ENCODE measurements at places on chromosomes 3 and 15.

DNA sequence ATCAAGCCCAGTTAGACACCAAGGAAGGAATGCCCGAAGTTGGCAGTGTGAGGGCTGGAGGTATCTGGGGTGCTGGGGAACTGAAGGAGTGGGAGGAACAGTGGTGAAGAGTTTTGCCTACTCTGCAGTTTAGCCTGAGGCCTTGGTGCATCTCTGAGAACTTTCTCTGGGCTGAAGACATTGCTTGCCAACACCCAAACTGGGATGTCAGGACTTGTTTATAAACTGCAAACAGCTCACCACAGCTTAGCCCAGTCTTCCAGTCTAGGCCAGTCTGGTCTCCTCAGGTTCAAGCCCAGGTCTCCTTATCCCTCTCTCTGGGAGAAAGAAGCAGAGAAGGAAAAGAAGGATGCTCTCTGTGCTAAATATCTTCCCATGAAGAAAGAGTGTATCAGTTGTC, 68.0 kb upstream of the BOC start:
- DNase-seq = no peak

GRCh38 chr15:41558400-41559238, at the start of gene TYRO3:
TSS of gene TYRO3 (plus strand) at chr15:41559212. CDS start at chr15:41559258, 46 bp downstream.
- peak; percentile 63 for DNase-seq

GRCh38 chr3:40655551-40655950, 130.8 kb downstream of the ZNF621 start:
- no peak for DNase-seq

DNA sequence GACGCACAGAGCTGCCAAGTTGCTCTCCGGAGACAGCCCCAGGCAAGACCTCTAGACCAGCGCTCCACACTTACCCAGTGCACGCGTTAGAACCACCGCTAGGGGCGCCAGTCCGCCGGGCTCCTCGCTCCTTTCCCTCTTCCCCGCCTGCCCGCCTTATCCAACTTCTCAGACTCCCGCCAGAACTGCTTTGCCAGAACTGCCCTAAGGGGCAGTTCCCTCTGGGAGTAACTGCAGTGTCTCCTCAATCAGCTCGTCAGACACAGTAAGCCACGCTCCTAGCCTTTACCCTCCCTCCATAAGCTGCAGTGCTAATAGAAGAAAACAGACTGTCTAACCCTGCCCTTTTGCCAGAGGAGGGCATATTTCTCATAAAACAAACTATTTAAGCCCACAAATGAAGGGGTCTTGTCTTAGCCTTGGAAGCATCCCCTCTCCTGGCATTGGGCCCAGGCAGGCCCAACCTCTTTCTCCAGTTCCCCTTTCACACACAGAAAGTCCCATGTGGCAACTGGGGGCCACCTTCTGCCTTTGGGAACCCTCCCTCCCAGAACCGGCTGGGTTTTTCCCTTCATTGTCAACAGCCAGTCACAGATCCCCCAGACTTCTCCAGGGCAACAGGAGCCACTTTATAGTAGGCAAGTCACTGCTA, 3.7 kb downstream of the BMF start:
- DNase-seq = peak; percentile 65

- DNase-seq = no peak
Observed at GRCh38 chr15:88028024-88028423, 228.5 kb downstream of the NTRK3 start.

DNA sequence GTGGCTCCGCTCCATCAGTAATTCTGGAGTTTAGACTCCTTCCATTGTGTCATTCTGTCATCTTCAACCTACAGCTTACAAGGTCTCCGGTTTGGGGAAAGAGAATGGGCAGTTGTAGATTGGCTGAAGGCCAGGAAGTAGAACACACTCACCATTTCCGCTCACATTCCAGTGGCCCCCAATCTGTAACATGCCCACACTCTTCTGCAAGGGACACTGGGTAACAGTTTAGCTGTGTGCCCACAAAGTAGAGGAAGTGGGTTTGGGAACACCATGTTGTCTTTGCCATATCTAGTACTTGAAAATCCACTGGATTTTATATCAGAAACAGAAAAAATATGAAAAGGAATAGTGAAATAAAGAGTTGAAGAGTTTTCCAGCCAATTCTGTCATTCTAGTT, 153.5 kb downstream of the SV2B start:
- DNase-seq = no peak

DNA sequence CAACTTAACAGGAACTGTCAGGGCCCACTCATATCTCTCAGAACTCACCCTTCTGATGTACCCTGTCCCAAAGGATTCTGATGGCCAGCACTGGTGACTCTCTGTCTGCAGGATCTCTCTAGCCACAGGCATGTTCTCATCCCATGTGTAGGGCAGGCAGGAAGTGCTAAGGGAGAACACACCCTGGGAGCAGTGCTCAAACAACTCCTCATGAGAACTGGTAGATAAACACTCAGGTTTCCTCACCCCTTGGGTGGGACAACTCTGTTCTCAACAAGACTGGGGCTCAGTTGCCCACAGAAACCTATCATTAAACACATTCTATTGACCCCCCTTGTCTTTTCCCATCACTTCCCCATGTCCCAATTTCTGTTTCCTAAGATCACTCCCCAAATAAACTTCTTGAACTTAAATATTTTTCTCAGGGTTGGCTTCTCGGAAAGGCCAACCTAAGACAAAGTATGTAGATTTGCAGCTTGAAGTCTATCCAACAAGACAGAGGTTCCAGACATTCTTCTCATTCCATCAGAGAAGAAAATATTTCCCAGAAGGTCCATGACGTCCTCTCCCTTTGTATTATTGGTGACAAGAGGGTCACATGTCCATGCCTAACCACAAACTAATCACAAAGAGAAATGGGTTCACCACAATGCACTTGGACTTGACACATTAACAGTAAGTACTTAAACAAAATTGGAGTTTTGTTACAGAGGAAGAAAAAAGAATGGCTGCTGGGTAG, 276.6 kb upstream of the GADL1 start:
- DNase-seq = no peak

- DNase-seq = peak; percentile 39
Observed at GRCh38 chr15:84570164-84570735, 30.6 kb upstream of the ZSCAN2 start.

- DNase-seq = no peak
Observed at GRCh38 chr3:42906070-42906847, at the start of gene ZNF662. TSS of gene ZNF662 (plus strand) at chr3:42906142. CDS start at chr3:42908115, 1,973 bp downstream.

GRCh38 chr3:46660003-46660402, 33.5 kb downstream of the ALS2CL start:
- DNase-seq = no peak

DNA sequence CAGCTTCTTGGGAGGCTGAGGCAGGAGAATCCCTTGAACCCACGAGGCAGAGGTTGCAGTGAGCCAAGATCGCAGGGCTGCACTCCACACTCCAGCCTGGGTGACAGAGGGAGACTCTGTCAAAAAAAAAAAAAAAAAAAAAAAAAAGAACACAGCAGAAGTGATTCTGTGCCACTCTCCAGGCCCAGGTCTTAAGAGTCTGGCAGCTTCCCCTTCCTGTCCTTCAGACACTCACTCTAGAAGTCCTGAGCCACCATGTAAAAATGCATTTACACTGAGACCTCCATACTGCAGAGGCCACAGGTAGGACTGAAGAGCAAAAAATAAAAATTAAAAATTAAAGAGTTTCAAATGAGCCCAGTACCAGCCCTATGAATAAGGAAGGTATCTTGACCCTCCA, 11.8 kb upstream of the CDV3 start:
- no peak for DNase-seq

DNA sequence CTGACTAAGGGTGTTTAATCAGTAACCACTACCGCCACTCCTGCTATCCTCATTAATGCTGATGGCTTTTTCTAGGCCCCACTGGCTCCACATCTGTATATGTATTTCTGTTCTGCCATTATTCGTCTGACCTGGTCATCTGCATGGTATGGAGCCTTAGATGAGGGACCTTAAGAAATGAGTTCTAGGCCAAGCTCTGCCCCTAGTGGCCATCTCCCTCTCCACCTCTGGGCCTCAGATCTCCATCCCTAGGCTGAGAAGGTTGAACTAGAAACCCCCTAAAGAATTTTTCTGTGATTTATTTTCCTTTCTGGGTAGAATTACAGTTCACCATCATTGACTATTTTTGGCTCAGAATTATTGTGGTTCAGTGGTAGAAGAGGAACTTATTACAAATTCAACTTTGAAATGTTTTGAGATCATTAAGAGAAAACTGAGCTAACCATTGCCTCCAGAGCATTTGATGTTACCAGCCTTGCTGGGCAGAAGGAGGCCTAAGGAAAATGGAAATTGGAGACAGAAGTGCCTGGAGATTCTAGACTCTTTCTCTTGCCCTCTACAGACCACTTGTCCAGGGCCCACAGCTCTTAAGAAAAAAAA, 325.2 kb upstream of the NR2E3 start:
- no peak for DNase-seq

GRCh38 chr3:54168451-54168850, 46.1 kb downstream of the CACNA2D3 start:
- DNase-seq = no peak

- no peak for DNase-seq
Observed at GRCh38 chr3:126413693-126414080, 19.0 kb downstream of the CFAP100 start.

DNA sequence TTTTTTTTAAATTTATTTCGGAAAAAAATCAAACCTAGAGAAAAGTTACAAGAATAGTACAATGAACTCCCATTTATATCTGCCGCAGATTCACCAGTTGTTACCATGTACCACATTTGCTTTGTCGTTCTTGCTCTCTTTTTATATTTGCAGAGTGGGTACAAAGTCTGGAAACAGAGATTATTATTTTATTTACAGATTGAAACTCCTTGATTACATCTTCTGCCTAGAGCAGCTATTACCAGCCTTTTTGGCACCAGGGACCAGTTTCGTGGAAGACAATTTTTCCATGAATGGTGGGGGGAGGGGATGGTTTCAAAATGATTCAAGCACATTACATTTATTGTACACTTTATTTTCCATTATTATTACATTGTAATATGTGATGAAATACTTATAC, 8.3 kb downstream of the MEF2A start:
- no peak for DNase-seq

DNA sequence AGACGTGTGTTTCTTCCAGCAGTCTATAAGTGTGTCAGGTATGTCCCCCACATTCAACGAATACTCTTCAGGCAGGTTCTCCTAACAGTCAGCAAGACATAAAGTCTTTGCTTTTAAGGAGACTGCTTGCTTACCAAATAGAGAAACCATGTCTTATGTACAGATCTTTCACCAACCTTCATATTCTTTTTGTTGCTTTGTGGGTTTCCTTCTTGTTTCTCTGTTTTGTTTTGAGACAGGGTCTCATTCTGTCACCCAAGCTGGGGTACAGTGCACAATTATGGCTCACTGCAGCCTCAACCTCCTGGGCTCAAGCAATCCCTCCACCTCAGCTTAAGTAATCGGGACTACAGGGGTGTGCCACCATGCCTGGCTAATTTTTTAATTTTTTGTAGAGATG, 14.3 kb downstream of the DYNC1LI1 start:
- DNase-seq = no peak

- DNase-seq = no peak
Observed at GRCh38 chr3:139957844-139958243, 22.9 kb downstream of the CLSTN2 start.

GRCh38 chr15:36426691-36427090, 152.7 kb upstream of the CDIN1 start:
- no peak for DNase-seq

DNA sequence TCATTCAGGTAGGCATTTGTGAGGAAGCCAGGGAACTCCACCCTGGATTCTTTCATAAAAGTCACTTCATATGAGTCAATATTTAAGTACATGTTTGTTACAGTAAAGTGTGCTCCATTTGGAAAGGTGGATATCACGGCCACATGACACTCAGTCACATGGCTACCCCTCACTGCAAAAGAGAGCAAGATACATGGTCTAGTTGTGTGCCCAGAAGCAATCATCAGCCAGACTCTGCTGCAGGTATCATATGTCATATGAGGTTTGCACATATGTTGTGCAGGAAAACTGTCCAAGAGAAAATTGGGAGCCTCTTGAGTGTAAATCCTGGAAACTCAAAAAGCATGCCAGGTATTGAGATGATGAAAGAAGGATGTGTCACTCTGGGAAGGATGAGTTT, 55.0 kb upstream of the NMNAT3 start:
- DNase-seq = no peak

- peak; percentile 14 for DNase-seq
Observed at GRCh38 chr15:25739687-25740121, 123.4 kb downstream of the ATP10A start.

GRCh38 chr15:33089165-33089877, 105.2 kb downstream of the FMN1 start:
- DNase-seq = no peak

DNA sequence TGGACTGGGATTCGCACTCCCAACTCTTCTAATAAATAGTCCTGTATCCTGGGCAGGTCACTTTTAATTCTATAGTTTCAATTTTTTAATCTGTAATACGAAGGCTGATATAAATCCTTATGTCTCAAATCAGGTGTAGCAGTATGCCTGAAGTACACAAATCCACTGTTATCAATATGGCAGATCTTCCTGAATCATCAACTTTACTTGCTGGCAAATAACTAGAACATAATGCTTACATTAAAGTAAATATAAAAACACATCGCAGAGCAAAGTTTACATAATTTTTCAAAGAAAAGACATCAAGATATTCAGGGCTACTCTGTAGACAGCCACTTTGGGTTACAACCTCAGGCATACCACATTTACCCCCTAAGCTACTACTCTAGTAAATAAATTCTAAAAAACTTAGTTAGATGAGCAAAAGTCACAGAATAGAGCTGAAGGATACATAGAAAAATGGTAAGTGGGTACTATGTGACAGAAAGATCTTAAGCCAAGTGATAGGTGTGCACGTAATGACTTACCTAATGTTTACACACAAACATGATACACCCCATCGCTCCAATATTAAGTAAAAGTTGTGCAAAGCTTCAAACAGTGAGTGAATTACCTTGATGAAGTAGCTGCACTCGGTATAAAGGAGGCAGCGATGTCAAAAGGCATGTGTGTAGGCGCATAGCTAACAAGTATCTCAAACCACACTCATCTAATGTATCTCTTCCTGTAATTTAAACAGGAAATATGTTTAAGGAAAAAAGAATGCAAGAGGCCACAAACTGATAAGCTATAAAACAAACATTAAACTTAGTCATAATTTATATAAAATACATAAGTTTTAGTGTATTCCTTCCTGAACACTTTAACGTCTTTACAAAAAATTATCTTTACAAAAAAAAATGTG, 127.9 kb downstream of the DMXL2 start:
- no peak for DNase-seq

- no peak for DNase-seq
Observed at GRCh38 chr3:103059432-103059831, 624.6 kb downstream of the ZPLD1 start.

- peak; percentile 55 for DNase-seq
Observed at GRCh38 chr3:50573566-50574443, 4.5 kb downstream of the HEMK1 start.

GRCh38 chr3:27728195-27729087, 6.3 kb upstream of the EOMES start:
- no peak for DNase-seq

Measured in activated T-helper 1 cell treated with Interleukin-2 at 50 U/mL for 16 hours (primary cell).